ENCODE measurements at places on chromosomes 1 and 21.

- DNase-seq: no peak
Measured at GRCh38 chr1:236275586-236275985, 6.2 kb downstream of the ERO1B start.

DNA sequence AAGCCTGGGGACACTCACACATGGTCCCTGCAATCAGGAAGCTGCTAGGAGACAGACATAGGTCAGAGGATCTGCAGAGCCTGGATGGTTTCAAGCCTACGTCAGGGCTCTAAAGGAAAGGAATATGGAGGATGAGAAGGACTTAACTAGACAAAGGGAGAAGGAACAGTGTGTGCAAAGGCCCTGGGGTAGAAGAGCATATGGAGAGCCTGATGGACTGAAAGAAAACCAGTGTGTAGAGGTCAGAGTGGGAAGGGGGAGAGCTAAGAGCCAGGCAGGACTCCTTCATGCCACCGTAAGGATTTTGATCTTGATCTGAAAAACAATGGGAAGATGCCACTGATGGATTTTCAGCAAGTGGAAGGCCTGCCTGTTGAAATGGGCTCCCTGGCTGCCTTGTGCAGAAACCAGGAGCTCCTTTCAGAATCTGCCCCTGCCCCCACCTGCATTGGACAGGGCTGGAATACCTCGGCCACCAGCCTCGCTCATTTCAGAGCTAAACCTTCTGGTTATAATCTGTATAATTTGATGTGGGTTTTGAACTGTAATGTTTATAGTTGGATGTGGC lies 8.6 kb downstream of the FHAD1 start:
- DNase-seq: no peak

- DNase-seq: no peak
Measured at GRCh38 chr1:234393190-234393589, 19.9 kb downstream of the COA6 start.

GRCh38 chr21:26710155-26710554 lies 135.1 kb downstream of the ADAMTS1 start:
- no peak for DNase-seq

GRCh38 chr21:30408782-30409494 lies 13.1 kb downstream of the KRTAP13-1 start:
- no peak for DNase-seq

- DNase-seq: no peak
Measured at GRCh38 chr1:204676043-204676442, 9.5 kb downstream of the LRRN2 start.

DNA sequence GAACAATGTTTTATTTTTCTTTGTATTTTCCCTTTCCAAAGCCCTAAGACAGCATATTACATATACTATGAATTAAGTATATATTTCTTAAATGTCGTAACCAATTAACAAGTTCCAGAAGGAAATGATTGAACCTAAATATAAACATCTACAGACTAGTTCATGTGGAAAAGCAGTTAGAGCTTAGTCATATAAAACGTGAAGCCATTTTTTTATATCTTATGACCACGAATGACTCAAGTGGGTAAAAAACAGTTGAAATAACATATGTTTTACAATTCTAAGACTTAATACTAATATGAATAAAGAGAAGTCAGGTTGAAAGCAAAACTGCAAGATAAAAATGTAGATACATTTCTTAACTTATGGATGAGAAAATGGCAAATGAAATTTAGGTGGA lies 307.3 kb downstream of the BRINP3 start:
- no peak for DNase-seq

DNA sequence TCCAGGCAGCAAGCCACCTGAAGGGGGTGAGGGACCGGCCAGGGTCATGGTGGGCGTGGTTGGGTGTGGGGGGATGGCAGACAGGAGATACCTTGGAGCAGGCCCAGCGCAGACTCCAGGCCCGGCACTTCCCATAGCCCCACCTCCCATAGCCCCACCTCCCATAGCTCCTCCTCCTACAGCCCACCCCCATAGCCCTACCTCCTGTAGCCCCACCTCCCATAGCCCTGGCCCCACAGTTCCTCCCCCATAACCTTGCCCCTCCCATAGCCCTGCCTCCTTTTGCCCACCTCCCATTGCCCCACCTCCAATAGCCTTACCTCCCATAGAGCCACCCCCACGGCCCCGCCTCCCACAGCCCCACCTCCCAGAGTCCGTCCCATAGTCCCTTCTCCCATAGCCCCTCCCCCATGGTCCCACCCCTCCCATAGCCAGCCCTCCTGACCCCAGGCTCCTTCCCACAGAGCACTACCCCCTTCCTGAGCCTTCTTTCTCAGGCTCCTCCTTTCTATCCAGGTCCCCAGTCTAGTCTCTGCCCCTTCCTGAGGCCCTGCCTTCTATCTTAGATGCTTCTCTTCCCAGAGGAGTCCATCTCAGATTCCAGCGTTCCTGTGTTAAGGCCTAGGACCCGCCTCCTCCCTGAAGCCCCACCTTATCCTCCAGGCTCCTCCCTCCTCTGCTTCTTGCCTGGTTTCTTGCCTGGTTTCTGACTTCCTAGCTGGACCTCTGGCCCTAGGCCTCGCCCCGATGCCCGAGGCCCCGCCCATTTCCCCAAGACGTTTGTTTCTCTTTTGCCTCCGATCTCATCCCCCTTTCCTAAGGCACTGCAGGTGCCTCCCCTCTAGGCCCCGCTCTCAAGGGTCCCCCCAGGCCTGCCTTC lies 46.8 kb downstream of the PTPRU start:
- no peak for DNase-seq

DNA sequence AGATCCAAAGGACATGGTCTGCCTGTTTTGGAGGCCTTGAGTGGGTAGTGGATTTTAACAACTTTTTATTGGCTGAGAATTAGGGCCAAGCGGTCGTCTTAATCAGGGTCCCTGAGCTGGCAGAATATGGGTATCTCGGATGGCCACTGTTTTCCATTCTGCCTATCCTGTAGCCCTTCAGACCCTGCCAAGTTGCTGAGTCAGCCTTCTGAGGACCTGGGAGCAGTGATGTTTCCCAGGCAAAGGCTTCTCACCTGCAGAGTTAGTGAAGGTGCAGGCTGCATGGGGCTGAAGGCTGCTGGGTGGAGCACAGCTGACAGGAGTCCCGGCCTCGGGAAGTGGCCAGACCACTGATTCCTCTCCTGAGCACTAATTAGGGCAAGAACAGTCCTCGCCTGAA lies 11.4 kb downstream of the RASSF5 start:
- no peak for DNase-seq

GRCh38 chr1:110615548-110616130 lies 9.5 kb upstream of the KCNA2 start:
- DNase-seq: peak; percentile 45

DNA sequence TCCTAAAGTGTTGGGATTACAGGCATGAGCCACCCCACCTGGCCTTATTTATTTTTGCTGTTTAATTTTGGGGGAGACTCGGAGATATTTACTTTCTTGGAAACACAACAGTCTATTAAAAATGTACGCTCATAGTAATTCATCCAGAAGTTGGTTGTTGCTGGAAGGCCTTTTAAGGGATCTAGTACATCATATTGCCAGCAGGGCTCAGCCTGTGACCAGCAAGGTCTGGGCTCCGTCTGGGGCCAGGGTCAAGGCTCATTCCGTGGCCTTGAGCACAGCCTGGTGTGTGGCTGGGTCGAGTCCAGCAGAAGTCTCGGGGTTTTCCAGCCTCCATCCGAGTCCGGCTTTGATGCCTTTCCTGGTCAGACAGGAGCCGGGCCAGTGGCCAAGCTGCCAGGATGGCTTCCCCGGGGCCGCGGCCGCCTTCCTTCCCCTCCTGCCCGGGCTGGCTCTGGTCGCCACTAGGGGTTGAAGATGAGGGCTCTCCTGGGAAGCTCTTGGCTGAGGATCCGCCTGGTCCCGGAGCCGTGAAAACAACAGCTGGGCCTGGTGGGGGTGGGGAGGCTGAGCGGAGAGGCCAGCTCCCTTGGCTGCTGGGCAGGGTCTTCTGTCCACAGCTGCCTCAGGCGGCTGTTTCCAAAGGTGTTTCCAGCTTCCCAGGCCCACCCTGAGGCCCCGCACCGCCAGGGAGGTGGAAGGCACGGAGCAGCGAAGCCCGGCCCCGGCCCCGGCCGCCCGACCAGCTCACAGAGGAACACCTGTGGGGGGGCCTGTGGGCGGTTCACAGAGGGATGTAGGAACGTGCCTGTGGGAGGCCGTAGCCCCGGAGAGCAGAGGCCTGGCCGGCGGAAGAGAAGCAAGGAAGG lies 5.1 kb upstream of the VWA1 start:
- DNase-seq: no peak

GRCh38 chr1:11806307-11806936 lies 431 bp downstream of the CLCN6 start:
- no peak for DNase-seq

GRCh38 chr1:195744256-195744655 lies 864.0 kb downstream of the KCNT2 start:
- DNase-seq: no peak

- no peak for DNase-seq
Measured at GRCh38 chr21:28485301-28486022, 507.2 kb downstream of the LTN1 start.

DNA sequence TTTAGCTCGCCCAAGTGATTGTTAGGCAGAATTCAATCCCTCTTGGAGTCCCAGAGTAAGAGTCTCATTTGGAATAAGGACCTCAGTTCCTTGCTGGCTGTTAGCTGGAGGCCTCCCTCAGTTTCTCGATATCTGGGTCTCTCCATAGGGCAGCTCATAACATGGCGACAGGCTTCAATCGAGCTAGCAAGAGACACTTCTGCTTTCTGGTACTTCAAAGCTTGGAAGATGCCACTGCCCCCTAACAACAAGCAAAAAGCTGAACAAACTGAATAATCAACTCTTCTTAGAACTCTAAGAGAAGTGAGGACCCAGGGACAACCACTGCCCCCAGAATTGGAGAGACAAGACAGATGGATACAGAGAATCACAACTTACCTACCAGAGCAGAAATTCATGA lies 86.2 kb downstream of the TEX35 start:
- no peak for DNase-seq

DNA sequence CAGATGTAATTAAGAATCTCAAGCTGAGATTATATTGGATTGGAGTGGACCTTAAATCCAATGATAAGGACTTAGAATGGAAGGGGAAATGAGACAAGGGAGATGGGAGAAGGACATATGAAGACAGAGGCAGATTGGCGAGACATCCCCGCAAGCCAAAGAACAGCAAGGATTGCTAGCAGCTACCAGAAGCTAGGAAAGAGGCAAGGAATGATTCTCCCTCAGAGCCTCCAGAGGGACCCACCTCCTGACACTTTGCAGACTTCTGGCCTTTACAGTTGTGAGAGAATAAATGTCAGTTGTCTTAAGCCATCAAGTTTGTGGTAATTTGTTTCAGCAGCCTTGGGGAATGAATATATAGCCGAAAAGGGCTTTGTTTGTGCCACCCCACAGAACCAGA lies 20.7 kb downstream of the METTL13 start:
- no peak for DNase-seq

- DNase-seq: no peak
Measured at GRCh38 chr1:113031171-113031933, 41.6 kb upstream of the LRIG2 start.

GRCh38 chr1:184759112-184759511 lies 4.5 kb upstream of the EDEM3 start:
- no peak for DNase-seq

DNA sequence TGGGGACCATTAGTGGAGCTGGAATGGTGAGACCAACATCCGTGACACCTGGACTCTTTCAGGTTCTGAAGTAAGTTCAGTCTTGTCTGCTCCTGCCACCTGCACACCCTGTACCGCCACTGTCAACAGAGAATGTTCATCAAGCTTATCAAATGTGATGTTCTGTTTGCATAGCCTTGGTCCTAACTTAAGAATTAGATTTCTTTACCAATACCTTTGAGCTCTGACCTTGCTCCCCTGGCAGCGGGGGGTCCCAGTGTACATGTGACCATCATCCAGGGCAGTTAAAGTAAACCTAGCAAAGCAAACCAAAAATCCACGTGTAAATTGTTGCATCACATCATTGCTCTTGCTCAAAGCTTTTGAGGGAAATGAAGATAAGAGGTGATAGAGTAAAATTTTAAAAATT lies 14.5 kb downstream of the SLC25A33 start:
- DNase-seq: no peak

DNA sequence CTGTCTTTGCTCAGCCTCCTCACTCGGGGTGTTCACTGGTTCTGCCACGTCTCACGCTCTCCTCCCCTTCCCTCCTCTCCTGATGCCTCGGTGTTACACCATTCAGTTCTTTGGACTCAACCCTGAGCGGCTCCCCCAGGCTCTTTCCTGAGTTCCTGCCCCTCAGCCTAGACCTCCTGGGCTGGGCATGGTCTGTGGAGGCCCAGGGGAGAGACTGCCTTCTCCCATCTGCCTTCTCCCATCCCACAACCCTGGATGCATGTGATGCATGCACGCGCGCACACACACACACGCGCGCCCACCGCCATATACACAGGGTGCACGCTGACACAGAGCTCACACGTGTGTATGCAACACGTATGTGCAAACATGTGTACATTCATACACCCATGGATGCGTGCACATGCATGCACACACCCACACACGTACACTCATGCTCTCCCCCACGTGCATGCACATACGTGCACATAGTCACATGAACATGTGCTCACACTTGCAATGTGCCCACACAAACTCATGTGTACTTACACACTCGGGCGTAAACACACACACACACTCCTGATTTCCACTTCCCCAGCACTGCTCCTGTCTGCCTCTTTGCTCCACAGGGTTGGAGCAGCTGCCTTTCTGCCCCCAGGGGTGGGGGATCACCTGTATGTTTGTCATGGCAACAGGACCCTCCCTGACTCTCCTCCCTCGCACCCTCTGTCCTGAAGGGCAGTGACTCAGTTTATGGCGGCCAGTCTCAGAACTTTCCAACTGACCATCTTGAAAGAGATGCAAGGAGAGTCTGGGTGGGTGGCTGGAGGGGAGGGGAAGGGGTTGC lies 59.0 kb downstream of the HUNK start:
- no peak for DNase-seq

DNA sequence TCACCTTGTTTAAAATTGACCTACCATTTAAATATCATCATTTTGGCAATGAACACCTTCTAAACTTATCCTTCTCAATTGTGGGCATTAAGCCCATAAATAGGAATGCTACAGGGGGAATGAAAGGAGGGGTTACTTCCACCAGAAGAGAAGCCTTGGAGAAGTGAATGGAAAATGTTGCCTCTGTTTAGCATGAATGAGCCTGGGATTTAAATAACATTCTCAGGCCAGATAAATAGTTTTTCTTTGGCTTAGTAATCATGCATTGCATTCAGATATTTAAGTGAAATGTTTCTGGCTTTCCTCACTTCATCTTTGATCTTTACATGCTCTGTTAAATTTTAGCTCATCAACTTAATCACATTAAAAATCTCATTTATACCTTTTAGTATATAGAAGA lies 284.3 kb upstream of the FMN2 start:
- DNase-seq: no peak

- no peak for DNase-seq
Measured at GRCh38 chr1:3978990-3979325, 78.9 kb upstream of the C1orf174 start.

GRCh38 chr1:95287825-95288224 lies 53.8 kb downstream of the RWDD3 start:
- DNase-seq: no peak

GRCh38 chr1:116457946-116458604 lies 85.0 kb downstream of the ATP1A1 start:
- no peak for DNase-seq
